Right kidney (tissue), 9 donors: ENCODE measurements at places on chromosomes 1 and 21.

- no peak for DNase-seq
Observed at GRCh38 chr1:66439031-66439740, 94.8 kb upstream of the SGIP1 start.

GRCh38 chr1:147717051-147717705 is 43.2 kb downstream of the GJA5 start:
- DNase-seq = peak; percentile 61

DNA sequence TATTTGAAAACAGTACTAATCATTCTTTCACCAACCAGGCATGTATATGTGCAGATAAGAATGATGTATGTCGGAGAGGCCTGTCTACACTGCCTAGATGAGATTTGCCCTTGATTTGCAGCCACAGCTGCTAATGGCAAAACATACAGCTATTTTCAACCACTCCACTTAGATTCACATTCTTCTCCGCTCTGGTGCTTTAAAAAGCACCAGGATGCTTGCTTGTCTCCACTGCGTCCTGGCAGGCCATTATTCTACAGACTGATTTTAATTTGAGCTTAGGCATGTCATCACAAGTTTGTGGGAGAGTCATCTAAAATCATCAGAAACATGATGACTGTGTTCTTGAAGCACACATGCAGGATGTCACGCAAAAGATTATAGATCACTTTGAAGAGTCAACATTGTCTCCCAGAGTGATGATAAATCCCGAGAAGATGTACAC is 119.0 kb upstream of the NRIP1 start:
- no peak for DNase-seq

GRCh38 chr21:40386294-40386911 is 460.6 kb downstream of the DSCAM start:
- DNase-seq = peak; percentile 37

DNA sequence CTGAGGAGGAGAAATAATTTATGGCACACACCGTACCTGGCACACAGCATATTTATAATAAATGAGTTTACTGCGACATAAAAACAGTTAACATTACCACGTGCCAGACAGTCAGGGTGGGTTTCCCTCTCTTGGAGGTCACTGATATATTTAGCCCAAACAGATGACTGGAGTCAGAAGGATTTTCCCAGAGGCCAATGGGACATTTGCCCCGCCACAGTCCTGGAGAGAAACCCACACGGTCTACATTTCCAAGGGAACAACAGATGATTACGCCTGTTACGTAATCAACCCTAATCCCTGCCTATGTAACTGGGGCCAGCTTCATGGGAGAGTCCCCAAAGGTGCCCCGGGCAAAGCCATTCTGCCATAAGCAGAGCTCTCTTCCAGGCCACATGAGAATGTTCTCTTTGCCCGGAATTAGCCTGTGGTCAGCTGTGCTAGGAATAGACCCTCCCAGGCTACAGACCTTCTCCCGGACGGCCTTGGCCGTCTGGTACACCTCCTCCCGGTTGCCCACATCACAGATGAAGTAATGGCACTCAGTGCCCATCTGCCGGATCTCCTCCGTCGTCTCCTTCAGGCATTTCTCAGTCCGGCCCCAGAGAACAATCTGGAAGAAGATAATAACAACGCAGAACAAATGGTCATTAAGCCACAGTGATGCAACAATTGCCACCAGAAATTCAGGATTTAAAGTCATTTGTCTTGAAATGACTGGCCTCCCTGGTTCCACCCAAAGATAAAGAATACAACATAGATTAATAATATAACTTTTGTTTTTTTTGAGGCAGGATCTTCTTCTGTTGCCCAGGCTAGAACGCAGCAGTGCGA is 37.7 kb downstream of the DHRS3 start:
- no peak for DNase-seq
